Stimulated activated CD4-positive, alpha-beta T cell treated with anti-CD3 and anti-CD28 coated beads, Interleukin-2, amount 100 ng/mL, for 4 hours (primary cell): ENCODE measurements at places on chromosomes 2 and 18.

GRCh38 chr2:154194909-154195643 is 323.4 kb downstream of the GALNT13 start:
- DNase-seq, result no peak

GRCh38 chr18:27278131-27278530 is 93.0 kb upstream of the CHST9 start:
- no peak for DNase-seq

GRCh38 chr2:202758604-202759003 is 113.0 kb downstream of the ICA1L start:
- no peak for DNase-seq

DNA sequence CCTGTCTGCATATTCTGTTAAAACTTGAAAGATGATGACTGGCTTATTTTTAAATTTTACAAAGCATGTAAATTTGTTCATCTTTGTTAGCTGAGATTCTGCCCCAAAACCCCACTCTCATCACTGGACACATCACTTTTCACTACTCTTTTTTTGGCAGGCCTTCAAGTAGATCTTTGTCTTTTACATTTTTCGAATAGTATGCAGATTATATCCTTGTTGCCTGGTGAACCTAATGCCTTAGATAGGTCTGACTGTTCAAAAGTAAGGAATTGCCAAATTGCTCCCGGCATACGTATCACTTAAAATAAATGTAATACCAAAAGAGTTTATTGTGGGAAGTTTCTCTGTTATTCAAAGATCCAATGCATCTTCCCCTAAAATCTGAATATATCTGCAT is 303.3 kb downstream of the XIRP2 start:
- DNase-seq, result no peak

DNA sequence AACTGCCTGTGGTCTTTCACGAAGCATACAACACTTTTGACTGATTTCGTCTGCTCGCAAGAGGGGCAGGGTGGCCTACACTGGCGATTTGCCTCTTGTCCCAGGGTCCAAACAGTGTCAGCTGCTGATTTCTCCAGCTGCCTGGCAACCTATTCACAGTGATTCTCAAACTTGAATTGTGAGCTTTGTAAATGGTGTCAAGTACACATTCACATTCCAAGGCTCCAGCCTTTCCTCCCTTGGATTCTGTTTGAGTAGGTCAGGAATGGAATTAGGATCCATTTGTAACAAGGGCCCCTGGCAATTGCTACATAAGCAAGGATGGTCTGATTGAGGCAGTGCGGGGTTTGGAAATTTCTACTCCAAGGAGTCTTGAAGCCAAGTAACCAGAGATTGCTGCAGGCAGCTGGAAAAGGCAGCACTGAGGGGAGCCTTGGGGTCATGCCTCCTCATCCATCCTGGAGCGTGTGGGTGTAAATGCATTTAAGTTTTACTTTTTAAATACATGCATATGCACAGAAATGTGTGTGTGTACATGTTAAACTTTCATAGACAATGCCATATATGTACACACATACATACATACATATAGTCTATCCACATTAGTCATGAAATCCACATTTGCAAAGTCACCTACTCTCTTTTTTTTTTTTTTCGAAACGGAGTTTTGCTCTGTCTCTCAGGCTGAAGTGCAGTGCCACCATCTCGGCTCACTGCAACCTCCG is 86.8 kb upstream of the UXS1 start:
- DNase-seq, result no peak

DNA sequence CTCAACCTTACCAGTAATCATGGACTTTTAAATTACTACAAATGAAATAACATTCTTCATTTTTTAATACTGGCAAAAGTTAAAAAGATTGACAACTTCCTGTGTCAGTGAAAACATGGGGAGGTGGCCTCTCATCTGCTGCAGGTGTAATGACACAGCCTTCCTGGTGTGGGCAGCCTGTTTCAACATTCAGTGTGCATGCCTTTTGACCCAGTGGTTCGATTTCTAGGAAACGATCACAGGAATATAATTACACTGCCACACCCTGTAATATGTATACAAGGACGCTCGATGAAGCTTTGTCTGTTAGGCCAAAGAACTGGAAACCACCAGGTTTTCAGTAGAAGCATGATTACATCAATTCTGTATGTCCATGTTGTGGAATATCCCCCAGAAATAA is 68.7 kb downstream of the MTHFD2 start:
- DNase-seq, result peak; percentile 30

- DNase-seq, result no peak
Observed at GRCh38 chr2:16392647-16393499, 272.8 kb downstream of the CYRIA start.

DNA sequence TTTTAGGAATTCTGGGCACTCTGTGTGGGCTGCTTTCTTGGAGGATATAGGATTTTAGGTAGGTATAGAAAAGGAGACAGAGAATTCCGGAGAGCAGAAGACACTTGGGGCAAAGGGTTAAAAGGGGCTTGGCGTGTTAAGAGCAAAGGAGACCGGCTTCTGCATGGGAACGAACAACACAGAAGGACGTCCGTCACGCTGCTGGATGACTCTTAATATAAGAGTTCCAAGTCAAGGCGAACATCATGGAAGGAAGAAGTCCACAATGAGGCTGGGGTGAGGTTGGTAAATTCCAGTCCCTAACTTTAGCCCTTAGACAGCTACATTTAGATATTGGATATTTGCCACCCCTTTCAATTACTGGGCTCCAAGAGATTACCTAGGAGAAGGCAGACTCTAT is 15.9 kb upstream of the SLC20A1 start:
- no peak for DNase-seq

DNA sequence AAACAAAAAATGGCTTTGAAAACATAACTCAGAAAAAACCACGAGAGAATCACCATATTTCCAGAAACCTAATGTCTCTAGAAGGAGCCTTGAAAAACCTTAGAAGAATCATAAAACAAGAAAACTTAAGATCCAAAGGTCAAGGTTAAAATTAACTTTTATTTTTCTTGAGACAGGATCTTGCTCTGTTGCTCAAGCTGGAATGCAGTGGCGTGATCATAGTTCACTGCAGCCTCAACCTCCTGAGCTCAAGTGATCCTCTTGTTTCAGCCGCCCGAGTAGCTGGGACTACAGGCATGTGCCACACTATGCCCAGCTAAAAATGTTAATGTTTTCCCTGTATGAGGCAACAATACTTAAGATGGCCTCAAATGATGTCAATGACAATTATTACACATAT is 254.2 kb upstream of the SESTD1 start:
- no peak for DNase-seq

GRCh38 chr2:234961784-234962183 is 10.0 kb downstream of the SH3BP4 start:
- DNase-seq, result no peak

DNA sequence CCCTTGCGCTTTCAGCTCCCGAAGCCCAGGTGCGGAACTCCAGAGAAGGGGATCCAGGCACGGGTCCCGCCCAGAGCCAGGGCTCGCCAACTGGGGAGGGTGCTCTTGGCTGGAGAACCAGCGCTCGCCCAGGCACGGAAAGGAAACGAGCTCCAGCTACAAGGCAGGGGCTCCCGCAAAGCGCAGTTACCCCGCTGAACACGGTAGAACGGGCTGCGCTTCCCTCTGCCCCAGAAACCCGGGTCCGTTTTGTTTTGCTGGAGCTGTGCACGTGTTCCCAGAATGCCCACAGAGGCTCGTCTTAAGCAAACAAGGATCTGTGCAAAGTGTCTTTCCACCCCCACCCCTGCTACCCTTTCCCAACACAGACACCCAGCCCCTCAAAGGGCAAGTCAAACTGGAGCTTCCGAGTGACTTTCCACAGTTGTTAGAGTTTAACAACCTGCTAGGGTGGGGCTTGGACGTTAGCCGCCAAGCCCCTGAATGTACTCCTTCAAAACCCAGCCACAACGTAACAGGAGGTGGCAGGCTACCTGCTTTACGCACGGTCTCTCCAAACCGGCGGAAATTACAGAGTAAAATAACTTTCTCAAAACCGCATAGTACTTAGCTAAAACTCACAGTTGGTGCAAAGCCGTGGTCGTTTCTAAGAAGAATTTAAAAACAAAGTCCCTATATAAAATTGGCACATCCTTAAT is 775 bp downstream of the RNF125 start:
- DNase-seq, result peak; percentile 26

GRCh38 chr2:190467575-190468083 is 59.5 kb downstream of the MFSD6 start:
- DNase-seq, result no peak

DNA sequence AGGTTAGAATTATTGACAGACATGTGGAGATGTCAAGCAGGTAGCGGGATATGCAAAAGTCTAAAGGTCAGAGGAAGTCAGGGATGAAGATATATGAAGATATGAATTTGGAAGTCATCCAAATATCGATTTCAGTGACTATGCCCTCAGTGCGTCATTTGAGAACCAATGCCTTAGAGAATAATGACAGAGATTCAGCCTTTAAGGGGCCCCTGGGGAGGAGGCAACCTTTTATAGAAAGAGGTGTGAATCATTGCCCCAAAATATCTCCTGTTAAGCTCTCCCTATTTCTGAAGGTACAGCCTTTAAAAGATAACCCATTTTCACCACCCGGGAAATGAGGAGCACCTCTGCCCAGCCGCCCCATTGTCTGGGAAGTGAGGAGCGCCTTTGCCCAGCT is 223.4 kb downstream of the NCKAP5 start:
- DNase-seq, result no peak

DNA sequence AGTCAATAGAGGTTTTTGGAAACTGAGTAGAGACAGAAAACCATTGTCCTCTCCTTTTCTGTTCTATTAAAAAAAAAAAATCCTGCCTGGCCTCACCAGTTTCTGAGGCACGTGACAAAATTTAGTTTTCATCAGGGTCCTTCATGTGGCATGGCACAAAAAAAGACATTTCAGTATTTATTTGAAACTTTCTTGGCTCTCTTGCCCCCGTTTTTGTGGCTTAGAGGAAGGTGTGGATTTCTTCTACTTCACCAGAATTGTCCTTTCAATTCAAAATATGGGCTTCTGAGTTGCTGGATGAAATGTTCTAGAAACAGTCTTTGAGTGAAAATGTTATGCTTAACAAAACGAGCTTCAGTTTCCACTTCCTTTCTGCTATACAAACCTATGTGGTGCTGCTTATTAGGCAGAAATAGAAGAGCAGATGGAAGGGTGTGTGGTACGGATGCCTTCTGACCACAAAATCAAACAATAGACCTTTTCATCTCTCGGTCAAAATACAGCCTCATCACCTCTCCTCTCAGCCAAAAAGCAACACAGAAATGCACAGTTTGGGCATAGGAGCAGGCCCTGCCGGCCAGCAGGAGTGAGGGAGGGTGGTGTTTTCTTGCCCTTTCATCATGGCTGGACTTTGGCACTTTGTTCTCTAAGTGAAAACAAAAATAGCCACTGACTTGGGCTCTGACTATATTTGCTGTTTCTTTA is 89.2 kb downstream of the SH3RF3 start:
- DNase-seq, result no peak

DNA sequence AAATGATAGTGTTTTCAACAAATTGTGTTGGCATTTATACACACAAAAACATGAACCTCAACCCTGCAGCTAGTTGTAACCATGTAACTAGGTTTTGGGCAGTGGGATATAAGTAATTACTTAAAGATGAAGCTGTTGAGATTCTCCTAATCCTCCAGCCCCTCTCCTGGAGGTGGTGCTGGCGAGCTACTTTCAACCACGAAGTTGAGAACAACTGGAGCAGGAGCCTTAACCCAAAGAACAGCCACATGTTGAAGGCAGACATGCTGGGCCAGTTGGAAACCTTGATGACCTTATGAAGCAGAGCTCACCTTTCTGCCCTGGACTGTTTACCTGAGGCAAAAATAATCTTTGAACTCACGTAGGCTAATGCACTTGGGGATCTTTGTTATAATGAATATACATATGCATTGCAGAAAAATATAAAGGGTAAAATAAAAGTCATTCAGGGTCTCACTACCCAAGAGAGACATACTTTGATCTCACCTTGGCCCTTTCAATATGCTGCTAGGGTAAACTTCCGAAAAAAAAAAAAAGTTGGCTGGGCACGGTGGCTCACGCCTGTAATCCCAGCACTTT is 89.6 kb upstream of the NPAS2 start:
- DNase-seq, result peak; percentile 14

DNA sequence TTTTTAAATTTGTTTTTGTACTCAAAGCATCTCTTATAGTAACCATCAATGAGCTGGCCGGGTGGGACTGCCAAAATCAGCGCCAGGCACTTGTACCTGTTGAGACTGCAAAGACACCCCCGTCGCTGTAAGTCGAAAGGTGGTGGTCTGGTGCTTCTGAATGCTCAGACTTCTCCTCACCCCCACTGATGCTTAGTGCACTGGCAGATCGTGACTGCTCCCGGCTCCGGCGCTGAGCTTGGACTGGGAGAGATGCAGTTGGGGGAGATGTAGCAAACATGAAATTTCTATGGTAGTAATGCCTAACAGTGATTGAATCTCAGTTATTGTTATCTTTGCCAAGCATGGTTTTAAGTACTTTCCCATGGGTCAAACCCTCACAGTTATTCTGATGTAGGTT is 80.6 kb downstream of the RIF1 start:
- no peak for DNase-seq

- DNase-seq, result no peak
Observed at GRCh38 chr2:142010477-142011270, 120.1 kb downstream of the LRP1B start.

DNA sequence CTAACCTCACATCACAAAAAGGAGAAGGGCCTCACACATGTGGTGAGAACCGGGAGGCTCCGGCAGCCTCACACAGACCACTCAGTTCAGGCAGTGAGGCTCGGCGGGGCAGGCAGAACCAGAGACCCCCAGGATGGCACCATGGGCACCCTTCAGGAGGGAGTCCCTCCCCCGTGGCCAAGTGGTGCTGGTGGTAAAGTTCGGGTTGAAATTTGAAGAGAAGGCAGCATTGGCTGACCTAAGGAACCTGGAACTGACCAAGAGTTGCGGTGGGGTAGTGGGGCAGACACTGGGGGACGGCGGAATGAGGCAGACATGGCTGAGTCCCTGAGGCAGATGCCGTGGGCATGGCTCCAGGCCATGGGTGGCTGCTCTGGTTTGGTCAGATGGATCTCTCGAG is 239.3 kb upstream of the MYT1L start:
- no peak for DNase-seq

DNA sequence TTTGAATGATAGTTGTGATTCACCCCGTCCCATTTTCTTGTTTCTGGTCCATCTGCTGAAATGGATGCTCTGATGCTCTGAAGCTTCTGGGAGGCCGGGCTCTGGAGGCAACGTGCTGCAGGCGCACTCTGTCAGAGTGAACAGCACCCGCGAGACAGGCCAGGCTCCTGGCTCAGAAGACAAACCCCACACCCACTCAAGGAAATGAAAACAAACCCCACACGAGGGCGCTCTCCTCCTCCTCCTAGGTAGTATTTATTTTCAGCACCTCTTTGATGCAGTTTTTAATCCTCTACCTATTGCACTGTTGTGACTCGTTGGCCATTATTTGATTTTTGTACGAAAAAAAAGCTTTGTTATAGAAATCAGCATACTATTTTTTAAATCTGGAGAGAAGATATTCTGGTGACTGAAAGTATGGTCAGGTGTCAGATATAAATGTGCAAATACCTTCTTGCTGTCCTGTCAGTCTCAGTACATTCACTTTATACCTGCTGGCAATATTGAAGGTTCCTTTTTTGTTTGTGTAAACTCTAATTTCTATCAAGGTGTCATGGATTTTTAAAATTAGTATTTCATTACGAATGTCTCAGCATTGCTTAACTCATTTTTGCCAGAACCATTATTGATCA is 10.3 kb upstream of the CHST10 start:
- DNase-seq, result peak; percentile 49

GRCh38 chr18:27033722-27034121 is 151.4 kb downstream of the CHST9 start:
- no peak for DNase-seq

GRCh38 chr2:50651676-50652075 is 380.3 kb downstream of the NRXN1 start:
- no peak for DNase-seq

- no peak for DNase-seq
Observed at GRCh38 chr18:8375249-8375648, 234.0 kb upstream of the RAB12 start.
